ENCODE measurements at places on chromosomes 1 and 21. TPM values are rescaled to one million over a fixed set of nuclear protein-coding genes. Genes with fewer than 3 reads are reported as not detected.

- DNase-seq = no peak
These were observed 666.9 kb downstream of the KCNT2 start for GRCh38 chr1:195941314-195941713.

DNA sequence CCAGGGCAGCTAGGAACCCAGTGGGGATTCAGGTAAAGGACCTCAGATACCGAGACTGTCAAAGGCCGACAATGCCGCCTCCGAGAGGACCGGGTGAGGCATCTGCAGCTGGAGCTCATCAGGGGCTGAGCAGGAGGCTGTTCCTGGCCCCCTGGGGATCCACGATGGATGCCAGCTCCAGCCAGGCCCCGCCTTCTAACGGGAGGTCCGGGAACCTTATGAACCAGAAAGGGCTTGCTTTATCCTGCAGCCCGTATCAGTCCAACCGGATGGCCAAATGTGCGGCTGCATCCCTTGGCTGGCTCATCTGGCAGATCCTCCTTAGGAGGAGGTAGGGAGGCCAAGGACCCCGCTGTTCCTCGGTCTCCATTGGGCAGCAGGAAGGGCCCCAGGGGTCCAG lies 32.0 kb downstream of the SLC45A1 start:
- DNase-seq = no peak

- DNase-seq = peak; percentile 64
These were observed 64.8 kb downstream of the DNTTIP2 start for GRCh38 chr1:93814059-93814794.

GRCh38 chr1:231903586-231904081 lies 277.0 kb downstream of the DISC1 start:
- no peak for DNase-seq

DNA sequence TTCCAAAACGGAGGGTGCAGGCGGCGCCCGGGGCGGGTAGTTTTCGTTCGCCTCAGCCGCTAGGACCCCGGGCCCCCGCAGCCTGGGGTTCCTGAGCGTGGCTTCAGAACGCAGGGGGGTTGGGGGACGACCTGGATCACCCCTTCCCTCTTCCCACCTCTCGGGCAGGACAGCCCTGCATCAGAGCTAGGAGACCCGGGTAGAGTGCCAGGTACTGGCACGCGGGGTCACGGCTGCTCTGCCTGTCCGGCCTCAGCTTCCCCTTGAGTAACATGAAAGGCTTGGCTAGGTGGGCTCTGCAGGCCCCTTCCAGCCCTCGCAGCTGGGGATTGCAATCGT lies 484 bp downstream of the DFFB start:
- no peak for DNase-seq

The SPRR2E gene
- not detected for total RNA-seq

The CRNN gene
- not detected for total RNA-seq

DNA sequence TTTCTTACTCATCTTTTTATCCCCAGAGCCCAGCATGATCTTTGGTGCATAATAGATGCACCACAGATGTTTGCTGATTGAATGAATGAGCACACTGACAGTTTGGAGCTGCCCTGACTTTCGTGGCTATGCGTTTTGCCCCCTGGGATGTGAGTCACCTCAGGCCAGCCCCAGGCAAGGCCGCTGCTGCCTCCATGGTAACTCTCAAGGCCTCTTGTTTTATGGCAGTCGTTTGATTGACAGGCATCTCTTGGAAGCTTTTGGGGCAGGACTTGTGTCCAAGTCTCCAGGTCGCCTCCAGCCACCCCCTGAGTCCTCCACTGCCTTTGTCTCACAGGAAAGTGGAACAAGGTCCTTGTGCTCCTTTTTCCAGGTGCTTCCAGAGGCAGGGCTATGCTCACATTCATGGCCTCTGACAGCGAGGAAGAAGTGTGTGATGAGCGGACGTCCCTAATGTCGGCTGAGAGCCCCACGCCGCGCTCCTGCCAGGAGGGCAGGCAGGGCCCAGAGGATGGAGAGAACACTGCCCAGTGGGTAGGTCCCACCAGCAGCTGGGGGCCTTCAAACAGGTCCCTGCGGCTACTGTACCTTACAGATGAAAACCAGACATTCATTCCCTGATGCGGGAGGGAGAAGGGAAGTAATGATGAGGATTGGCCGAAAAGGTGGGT lies 11.2 kb downstream of the PSEN2 start:
- peak; percentile 22 for DNase-seq

Data from activated CD4-positive, alpha-beta memory T cell treated with anti-CD3 and anti-CD28 coated beads for 36 hours (primary cell).